ENCODE measurements at places on chromosomes 7 and 10. TPM values are rescaled to one million over a fixed set of nuclear protein-coding genes. Genes with fewer than 3 reads are reported as not detected.

DNA sequence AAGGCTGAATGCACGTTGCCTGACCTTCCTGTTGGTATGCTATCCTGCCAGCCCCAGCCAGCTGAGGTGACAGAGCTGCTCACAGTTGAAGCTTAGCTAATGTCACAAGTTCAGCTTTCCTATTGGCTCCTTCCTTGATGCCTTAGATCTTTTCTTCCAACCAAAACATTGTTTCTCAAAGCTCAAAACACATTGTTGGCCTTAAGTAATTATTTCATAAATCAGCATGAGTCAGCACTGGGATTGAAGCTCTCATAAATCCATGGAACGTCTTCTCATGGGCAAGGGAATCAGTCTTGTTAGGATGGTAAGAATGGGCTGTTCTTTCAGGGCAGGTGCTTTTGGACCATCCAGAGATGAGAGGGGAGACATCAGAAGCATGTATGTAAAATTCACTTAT is 128.1 kb upstream of the SAMD8 start:
- no peaks in the 10 kb centered on the region for H3K36me3 ChIP-seq
- H3K27ac ChIP-seq: no peak overlapping the region
- peaks cover 19% of the 10 kb centered on the region for H3K4me1 ChIP-seq
- no peak overlapping the region for H3K4me3 ChIP-seq

DNA sequence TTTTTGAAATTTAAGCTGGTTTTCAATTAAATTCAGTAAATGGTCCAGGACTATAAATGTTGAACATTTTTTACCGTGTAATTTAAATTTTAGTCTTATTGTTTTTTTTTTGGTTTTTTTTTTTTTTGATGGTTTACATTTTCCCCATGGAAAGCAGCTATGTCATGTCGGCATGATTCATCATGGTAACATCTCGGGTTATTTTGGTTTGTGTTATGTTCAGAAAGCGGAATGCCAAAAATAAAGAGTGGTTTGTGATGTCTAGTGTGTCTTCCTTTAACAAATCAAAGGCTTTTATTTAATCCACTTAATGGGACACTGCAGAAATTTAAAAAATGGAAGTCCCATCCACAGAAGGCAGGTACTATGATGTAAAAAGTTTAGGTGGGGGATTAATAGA is 58.5 kb downstream of the TRUB1 start:
- H3K36me3 ChIP-seq: no peaks in the 10 kb centered on the region
- H3K4me3 ChIP-seq: no peak overlapping the region
- H3K27me3 ChIP-seq: no peaks in the 10 kb centered on the region

- H3K27me3 ChIP-seq: no peaks in the 10 kb centered on the region
- no peak overlapping the region for H3K27ac ChIP-seq
- no peaks in the 10 kb centered on the region for H3K4me1 ChIP-seq
- DNase-seq: no peak
- no peak overlapping the region for H3K4me3 ChIP-seq
These were observed 78.3 kb downstream of the SLC25A40 start for GRCh38 chr7:87797798-87798403.

DNA sequence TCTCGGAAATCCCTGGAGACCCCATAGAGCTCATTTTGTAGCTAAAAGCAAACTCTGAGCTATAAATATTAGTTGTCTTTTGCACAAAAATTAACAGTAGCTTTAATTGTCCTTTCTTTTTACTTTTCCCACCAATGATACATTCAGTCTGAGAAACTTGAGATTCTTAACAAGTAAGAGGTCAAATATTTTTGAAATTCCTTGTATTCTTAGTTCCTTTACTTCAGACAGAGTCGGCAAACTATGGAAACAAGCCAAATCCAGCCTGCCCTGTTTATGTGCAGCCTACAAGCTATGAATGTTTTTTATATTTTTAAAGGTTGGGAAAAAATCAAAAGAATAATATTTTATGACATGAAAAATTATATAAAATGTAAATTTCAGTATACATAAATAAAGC is 146.6 kb downstream of the CTNNA3 start:
- H3K4me3 ChIP-seq: no peak overlapping the region
- no peaks in the 10 kb centered on the region for H3K4me1 ChIP-seq
- no peaks in the 10 kb centered on the region for H3K36me3 ChIP-seq

GRCh38 chr7:18425227-18425626 is 70.3 kb upstream of the HDAC9 start:
- no peaks in the 10 kb centered on the region for H3K36me3 ChIP-seq
- no peaks in the 10 kb centered on the region for H3K27me3 ChIP-seq
- H3K4me1 ChIP-seq: peaks cover 21% of the 10 kb centered on the region

GRCh38 chr10:64209561-64209960 is 688.4 kb downstream of the REEP3 start:
- H3K36me3 ChIP-seq: no peaks in the 10 kb centered on the region
- H3K27ac ChIP-seq: no peak overlapping the region
- DNase-seq: no peak
- no peaks in the 10 kb centered on the region for H3K27me3 ChIP-seq
- H3K4me1 ChIP-seq: no peaks in the 10 kb centered on the region

DNA sequence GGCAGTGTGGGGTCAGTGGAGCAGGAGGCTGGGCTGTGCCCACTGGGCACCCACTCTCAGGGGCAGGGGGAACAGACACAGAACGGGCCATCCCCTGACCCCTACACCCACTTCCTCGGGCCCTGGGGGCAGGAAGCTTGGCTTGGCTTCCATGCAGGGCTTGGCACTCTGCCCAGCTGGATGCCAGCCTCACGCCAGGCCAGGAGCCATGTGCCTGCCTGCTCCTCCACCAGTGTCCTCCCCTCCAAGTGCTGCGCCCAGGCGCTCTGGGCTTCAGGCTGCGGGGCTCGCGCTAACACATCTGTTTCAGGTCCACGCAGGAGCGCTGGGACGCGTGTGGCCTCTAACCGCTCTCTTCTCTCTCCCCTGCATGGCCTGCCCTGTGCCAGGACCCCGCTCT is 12.7 kb downstream of the LDB3 start:
- no peak for DNase-seq
- no peak overlapping the region for H3K27ac ChIP-seq
- H3K4me3 ChIP-seq: no peak overlapping the region
- no peaks in the 10 kb centered on the region for H3K4me1 ChIP-seq
- H3K27me3 ChIP-seq: no peaks in the 10 kb centered on the region

GRCh38 chr10:6279540-6280267 is 77.0 kb downstream of the PFKFB3 start:
- H3K27ac ChIP-seq: no peak overlapping the region
- DNase-seq: no peak
- peaks cover 11% of the 10 kb centered on the region for H3K4me1 ChIP-seq
- H3K4me3 ChIP-seq: no peak overlapping the region
- H3K36me3 ChIP-seq: no peaks in the 10 kb centered on the region

- H3K4me3 ChIP-seq: no peak overlapping the region
- peak overlapping the region; percentile 30 for H3K27ac ChIP-seq
- no peaks in the 10 kb centered on the region for H3K27me3 ChIP-seq
- H3K36me3 ChIP-seq: peaks cover 4% of the 10 kb centered on the region
- DNase-seq: no peak
These were observed 25.9 kb downstream of the RGS10 start for GRCh38 chr10:119516381-119517234.

- H3K36me3 ChIP-seq: no peaks in the 10 kb centered on the region
- DNase-seq: no peak
- H3K4me3 ChIP-seq: no peak overlapping the region
These were observed 35.7 kb downstream of the STEAP1B start for GRCh38 chr7:22464299-22464698.

DNA sequence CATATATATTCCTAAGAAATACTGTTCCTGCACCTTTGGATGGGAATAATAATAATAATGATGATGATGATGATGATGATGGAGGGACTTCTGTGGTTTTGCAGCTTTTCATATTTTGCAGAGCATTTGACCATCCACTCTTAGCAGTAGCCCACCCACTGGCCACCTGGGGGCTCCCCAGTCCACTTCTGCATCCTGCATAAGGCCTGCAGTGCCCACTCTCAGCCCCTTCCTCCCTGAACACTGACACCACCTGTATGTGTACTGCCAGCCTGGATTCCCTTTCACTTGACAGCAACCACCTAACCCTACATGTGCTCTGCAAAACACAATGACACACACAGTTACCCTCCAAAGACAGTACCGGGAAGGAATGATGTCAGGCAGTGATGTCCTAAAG is 131.4 kb downstream of the ADAM12 start:
- peaks cover 14% of the 10 kb centered on the region for H3K4me1 ChIP-seq
- no peaks in the 10 kb centered on the region for H3K27me3 ChIP-seq
- H3K4me3 ChIP-seq: no peak overlapping the region
- H3K27ac ChIP-seq: no peak overlapping the region
- H3K36me3 ChIP-seq: no peaks in the 10 kb centered on the region

- no peaks in the 10 kb centered on the region for H3K27me3 ChIP-seq
- DNase-seq: no peak
- no peak overlapping the region for H3K4me3 ChIP-seq
- no peak overlapping the region for H3K27ac ChIP-seq
- H3K4me1 ChIP-seq: no peaks in the 10 kb centered on the region
- no peaks in the 10 kb centered on the region for H3K36me3 ChIP-seq
These were observed 87.8 kb upstream of the DKK1 start for GRCh38 chr10:52226197-52226847.

- H3K4me3 ChIP-seq: no peak overlapping the region
- no peaks in the 10 kb centered on the region for H3K4me1 ChIP-seq
- DNase-seq: no peak
- H3K27ac ChIP-seq: no peak overlapping the region
- no peaks in the 10 kb centered on the region for H3K36me3 ChIP-seq
These were observed 74.7 kb downstream of the ABCA13 start for GRCh38 chr7:48245751-48246472.

GRCh38 chr10:79030705-79031104 is 38.1 kb upstream of the ZMIZ1 start:
- H3K4me1 ChIP-seq: no peaks in the 10 kb centered on the region
- H3K27ac ChIP-seq: no peak overlapping the region
- H3K36me3 ChIP-seq: no peaks in the 10 kb centered on the region
- no peaks in the 10 kb centered on the region for H3K27me3 ChIP-seq

DNA sequence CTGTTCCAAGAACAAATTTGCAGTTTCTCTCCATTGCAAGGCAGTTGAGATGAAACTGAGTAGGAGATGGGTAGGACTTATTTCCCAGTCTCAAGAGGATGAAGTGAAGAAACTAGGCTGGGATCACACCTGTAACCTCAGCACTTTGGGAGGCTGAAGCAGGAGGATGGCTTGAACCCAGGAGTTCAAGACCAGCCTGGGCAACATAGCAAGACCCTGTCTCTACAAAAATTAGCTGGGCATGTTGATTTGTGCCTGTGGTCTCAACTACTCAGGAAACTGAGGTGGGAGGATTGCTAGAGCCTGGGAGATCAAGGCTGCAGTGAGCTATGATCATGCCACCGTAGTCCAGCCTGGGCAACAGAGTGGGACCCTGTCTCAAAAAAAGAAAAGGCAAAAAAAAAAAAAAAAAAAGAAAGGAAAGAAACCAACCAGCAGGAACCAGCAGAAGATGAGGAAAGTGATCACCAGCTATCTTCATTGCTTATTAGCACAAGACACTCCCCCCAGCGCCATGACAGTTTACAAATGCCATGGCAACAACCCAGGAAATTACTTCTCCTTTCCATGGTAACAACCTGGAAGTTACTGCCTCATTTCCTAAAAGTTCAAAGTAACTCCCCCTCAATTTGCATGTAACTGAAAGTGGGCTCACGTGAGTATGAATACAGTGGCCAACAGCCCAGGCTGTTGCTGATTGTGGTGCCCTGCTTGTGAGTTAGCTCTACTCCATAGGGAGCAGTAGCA is 18.3 kb upstream of the ST8SIA6 start:
- no peak overlapping the region for H3K4me3 ChIP-seq
- no peaks in the 10 kb centered on the region for H3K4me1 ChIP-seq
- no peaks in the 10 kb centered on the region for H3K27me3 ChIP-seq
- no peak for DNase-seq
- no peaks in the 10 kb centered on the region for H3K36me3 ChIP-seq

GRCh38 chr10:34543716-34544115 is 271.4 kb downstream of the PARD3 start:
- no peak overlapping the region for H3K4me3 ChIP-seq
- no peak for DNase-seq
- no peaks in the 10 kb centered on the region for H3K36me3 ChIP-seq
- peaks cover 18% of the 10 kb centered on the region for H3K4me1 ChIP-seq
- H3K27ac ChIP-seq: no peak overlapping the region

DNA sequence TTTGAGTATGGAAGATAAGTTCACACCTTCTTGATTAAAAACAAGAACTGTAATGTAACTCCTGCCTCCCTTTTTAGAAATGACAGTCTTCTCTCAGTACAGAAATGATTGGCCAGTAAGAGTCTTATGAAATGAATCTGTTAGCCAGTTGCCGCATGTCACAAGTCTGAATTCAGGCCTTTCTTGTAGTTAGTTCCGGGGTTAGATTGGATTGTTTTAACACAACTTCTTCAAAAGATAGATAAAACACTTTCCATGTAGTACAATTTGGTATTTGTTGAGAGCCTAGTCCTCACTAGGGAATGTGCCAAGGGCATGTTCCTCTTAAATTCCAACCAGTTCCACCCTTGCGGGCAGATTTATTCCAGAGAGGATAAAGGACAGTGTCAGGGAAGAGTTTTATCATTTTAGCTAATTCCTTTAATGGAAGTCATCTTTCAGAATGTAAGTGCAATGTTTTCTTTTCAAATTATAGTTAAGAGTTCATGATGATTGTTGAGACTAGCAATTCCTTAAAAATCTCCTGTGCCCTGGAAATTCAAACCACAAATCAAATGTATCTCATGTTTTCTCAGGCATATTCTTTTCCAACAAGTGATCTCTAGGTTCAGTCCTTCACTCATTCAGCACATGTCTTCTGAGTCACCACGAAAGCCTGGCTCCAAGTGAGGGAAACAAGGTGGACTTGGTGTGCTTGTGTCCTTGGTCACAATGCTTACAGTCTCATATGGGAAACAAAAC is 4.1 kb downstream of the FHIP2A start:
- H3K27me3 ChIP-seq: no peaks in the 10 kb centered on the region
- peak overlapping the region; percentile 30 for H3K27ac ChIP-seq
- H3K4me3 ChIP-seq: no peak overlapping the region
- no peak for DNase-seq
- peaks cover 43% of the 10 kb centered on the region for H3K4me1 ChIP-seq
- H3K36me3 ChIP-seq: no peaks in the 10 kb centered on the region

GRCh38 chr7:98194186-98194585 is 17.1 kb upstream of the BHLHA15 start:
- no peak overlapping the region for H3K27ac ChIP-seq
- no peak overlapping the region for H3K4me3 ChIP-seq
- DNase-seq: no peak
- no peaks in the 10 kb centered on the region for H3K4me1 ChIP-seq
- H3K36me3 ChIP-seq: peaks cover 52% of the 10 kb centered on the region
- no peaks in the 10 kb centered on the region for H3K27me3 ChIP-seq

BEND7 gene
- 16.2 TPM for total RNA-seq

SYT15B gene
- total RNA-seq: 17.9 TPM

WNT8B gene
- not detected for total RNA-seq

CCL24 gene
- total RNA-seq: not detected

CNTNAP2 gene
- total RNA-seq: 2.2 TPM

CASP7 gene
- total RNA-seq: 13.8 TPM

PTPRZ1 gene
- 8.1 TPM for total RNA-seq

VWA2 gene
- 2.9 TPM for total RNA-seq

TYW1B gene
- total RNA-seq: 6.9 TPM

GALNT11 gene
- total RNA-seq: 46.9 TPM

SEMA3C gene
- 90.6 TPM for total RNA-seq

NODAL gene
- total RNA-seq: not detected

COBL gene
- total RNA-seq: 9.3 TPM

ARHGEF35 gene
- total RNA-seq: 8.3 TPM

PLEKHS1 gene
- not detected for total RNA-seq

SPOCK2 gene
- 46.9 TPM for total RNA-seq

LRMDA gene
- 22.6 TPM for total RNA-seq

Data from vagina (tissue), 2 donors.